ENCODE measurements at places on chromosomes 6 and 20.

DNA sequence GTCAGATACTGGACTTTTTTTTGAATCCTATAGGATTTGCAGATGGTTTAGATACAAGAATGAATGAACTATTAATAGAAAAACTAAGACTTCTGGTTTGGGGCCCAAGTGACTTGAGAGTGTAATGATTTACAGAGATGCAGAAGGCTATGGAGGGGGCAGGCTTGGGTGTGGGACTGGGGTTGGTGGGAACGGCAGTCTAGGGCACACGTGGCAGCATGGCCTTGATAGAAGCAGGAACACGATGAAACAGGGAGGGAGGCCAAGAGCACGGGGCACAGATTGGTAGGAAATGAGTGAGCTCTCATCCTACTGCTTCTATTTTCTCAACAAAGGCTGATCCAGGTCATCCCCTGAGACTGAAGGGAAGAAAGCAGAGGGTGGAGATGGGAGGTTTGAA, 3.4 kb upstream of the UST start:
- DNase-seq = no peak

- DNase-seq = no peak
These were observed 57.1 kb upstream of the HDDC2 start for GRCh38 chr6:125358898-125359297.

GRCh38 chr6:141029908-141030307, 1102.8 kb upstream of the GJE1 start:
- no peak for DNase-seq

- DNase-seq = no peak
These were observed at the start of gene RAET1E for GRCh38 chr6:149897855-149898744. RAET1E (minus strand) TSS chr6:149898113; CDS start chr6:149890901, 7,212 bp downstream.

- peak; percentile 73 for DNase-seq
These were observed 148.3 kb downstream of the GPX5 start for GRCh38 chr6:28673787-28674671.

DNA sequence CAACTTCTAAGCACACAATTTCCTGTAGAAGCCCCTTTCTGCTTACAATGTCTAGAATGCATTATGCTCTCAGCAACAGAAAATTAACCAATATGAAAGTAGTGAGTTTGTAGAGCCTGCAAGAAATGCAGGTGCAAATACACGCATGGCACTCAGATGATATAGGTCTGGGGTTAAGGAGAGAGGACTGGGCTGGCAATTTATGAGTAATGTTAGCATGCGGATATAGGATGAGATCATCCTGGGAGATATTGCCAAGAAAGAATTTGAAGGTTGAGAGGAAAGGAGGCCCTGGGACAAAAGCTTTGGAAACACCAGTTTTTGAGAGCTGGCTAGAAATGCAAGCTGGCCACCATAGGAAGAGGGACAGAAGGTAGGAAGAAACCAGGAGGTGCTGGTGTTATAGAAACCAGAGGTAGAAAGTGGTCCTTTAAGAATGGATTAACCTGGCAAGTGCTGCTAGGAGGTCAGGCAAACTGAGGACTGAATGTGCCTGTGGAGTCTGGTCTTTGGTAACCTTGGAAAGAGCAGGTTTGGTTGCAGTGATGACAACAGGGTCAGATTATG, 183.2 kb upstream of the MYLIP start:
- peak; percentile 69 for DNase-seq

DNA sequence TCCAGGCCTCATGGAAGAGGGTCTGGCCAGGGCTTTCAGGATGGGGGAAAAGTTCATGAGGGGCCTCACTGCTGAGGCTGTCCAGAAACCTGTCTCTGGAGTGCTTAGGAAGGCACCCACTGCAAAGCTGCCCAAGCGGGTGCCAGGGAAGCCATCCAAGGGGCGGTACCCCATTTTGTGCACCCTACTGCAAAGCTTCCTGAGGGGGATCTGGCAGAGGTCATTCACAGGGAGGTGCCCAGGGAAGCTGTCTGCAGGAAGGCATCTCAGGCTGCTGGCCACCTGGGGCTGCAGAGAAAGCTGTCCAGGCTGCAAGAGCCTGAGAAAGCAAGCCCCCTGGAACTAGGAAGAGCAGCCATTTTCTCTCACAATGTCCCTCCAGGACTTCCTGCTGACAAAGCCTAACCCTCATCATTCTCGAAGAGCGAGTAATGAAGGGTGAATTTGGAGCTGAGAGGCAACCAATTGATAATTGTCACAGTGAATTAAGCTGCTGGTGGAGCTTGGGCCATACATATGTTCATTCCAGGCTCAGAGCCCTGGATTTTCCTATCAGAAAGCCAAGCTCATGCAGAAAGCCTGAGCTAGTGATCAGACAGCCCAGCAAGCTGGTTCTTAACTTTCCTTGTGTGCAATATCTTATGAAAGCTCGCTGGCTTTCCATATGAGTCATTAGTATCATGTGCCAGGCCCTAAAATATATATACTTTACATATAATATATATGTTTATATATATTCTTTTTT, 62.2 kb upstream of the SLC22A16 start:
- peak; percentile 14 for DNase-seq

DNA sequence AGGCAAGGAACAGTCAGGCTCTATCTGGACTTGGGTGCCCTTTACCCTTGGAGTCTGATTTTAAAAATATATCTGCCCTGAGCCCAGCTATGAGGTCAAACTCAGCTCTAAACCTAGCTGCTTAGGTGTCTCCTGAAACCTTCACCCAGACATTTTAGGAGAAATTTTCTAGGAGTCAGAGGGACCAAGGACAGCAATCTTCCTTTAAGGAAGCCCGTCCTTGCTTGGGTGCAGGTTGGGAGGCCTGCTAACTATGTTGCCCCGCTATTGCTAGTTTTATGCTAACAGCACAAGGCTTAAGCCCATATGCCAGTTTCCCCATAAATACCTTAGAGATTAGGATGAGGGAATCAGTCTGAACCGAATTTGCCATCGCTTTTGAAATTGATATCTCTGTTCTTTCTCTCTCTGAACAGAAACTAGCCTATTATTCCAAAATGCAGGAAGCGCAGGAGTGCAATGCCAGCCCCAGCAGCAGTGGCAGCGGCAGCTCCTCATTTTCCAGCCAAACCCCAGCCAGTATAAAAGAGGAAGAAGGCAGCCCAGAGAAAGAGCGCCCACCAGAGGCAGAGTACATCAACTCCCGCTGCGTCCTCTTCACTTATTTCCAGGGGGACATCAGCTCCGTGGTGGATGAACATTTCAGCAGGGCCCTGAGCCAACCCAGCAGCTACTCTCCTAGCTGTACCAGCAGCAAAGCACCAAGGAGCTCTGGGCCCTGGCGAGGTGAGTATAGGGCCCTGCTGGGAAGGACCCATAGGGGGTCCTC, 2.6 kb downstream of the VGLL2 start:
- DNase-seq = no peak

DNA sequence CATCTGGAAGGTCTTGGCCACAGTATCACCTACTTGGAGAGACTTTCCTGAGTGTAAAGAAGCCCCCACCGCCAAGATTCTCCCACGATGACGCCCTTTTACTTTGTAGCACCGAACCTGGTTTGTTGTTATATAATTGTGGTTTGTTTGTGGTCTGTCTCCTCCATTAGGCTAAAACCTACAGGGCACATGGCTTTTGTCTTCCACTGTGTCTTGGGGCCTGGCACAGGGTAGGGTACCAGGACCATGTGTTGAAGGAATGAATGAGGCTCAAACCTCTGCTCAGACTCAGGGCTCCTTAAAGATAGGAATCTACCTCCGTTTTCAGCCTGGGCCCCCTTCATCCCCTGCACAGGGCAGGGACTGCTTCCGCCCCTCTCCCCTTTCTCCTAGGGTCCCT, 59.4 kb upstream of the CCDC167 start:
- no peak for DNase-seq

DNA sequence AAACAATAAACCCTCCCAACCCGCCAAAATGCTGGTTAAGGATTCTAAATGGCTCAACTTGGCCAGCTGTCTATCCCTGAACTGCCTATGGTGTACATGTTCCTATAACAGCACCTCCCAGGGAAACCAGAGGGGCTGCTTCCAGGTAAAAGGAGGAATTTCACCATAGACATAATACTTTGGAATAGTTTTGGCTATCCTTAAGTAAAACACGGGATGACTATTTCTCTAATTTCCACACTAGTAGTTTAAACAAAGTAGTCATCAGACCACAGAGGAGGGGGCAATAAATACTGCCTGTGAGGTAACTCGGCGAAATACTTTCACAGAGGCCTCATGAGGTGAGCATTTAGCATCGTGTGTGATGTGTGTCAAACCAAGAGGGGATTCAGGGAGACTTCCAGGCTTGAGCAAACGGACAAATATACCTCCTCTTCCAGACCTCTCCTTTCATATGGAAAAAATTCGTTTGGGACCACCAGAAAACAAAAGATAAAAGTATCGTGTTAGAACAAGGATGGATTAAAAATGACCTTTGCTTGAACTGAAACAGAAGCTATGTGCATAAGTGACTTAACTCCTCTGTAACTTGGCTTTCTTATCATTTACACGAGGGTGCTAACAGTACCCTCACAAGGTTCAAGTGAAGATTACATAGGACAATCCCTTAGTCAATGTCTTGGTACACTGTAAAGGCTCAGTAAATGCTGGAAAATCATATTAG, 1.0 kb upstream of the XRN2 start:
- peak; percentile 10 for DNase-seq

GRCh38 chr6:43708860-43709653, 21.5 kb upstream of the MRPS18A start:
- DNase-seq = peak; percentile 55

DNA sequence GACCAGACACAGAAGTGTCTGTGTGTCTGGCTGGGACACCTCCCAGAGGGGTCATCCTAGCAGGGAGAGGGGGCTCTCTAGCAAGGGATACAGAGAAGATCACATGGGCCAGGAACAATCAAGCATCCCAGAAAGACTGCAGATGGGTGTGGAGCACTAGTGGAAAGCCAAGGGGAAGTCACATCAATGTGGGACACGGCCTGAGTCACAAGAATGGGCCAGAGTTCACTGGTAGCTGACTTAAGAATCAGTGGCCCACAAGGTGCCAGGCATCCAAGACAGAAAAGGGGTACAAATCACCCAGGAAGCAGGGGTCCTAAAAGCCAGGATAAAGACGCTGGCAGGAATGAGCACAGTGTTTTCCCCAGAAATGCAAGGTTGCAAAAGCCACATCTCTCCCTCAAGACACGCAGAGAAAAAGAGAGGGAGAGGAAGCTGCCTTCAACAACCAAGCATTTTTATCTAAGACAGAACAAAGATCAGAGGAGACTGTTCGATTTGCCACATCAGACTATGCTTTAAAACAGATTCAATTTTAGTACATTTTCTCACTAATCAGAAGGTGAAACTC, 113.6 kb upstream of the DST start:
- DNase-seq = no peak

- DNase-seq = no peak
These were observed 91.9 kb upstream of the EYA2 start for GRCh38 chr20:46802722-46803121.

GRCh38 chr6:34246563-34247391, 2.0 kb downstream of the SMIM29 start:
- no peak for DNase-seq

GRCh38 chr6:85421181-85421580, 28.7 kb upstream of the NT5E start:
- no peak for DNase-seq

GRCh38 chr6:3714111-3714510, 37.4 kb downstream of the PXDC1 start:
- no peak for DNase-seq

- DNase-seq = no peak
These were observed 32.5 kb upstream of the MCUR1 start for GRCh38 chr6:13846841-13847240.

- no peak for DNase-seq
These were observed 447.4 kb downstream of the PKHD1 start for GRCh38 chr6:51640021-51640420.

DNA sequence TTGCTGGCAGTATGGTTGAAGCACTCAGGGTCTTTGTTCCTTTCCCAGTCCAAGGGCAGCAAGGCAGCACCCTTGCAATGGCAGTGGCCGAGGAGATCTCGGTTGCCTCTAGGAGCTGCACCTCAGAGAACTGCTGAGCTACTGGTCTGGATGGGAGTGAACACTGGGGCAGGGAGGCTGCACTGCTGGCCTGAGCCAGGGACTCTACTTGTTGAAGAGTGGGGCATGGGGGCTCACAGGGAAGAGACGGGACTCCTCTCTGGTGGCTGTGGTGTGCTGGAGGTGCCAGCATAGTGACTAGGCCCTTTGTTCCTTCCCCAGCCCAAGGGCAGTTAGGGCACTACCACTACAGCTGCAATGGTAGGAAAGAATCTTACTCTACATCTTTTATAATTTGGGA, 203.0 kb downstream of the ZDHHC14 start:
- no peak for DNase-seq

DNA sequence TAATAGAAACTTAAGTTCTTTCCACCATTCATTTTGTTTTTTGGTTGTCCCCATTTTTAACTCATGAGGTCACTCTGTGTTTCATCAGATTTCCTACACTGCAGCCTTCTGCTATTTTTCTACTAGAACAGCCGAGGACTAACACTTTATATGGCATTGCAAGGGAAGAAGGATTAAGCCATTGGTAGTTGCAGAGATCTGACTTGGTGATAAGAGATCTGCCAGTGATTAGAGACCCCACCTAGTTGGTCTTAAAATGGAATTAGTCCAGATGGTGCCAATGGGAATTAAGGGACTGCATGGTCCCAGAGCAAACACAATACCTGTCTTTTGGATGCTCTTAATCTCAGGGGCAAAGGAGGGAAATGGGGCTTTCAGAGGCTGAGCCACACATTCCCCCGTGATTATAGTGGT, 125.5 kb upstream of the TMEM170B start:
- DNase-seq = peak; percentile 78

DNA sequence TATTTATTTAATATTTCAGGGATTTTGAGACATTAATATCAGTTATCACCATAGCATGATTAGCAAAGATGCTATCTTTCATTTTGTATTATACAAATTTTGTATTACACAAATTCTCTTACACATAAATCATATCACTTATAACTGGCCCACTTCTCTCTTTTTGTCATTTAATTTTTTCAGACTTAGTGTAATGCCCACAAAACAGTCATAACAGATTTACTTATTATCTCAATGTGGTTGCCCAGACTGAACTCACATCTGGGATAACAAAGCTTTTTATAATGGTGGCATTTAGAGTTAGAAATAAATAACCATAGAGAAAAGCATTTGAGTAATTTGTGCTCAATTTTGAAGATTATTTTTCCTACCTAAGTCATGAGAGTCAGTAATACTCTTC, 148.3 kb downstream of the TFAP2B start:
- no peak for DNase-seq

DNA sequence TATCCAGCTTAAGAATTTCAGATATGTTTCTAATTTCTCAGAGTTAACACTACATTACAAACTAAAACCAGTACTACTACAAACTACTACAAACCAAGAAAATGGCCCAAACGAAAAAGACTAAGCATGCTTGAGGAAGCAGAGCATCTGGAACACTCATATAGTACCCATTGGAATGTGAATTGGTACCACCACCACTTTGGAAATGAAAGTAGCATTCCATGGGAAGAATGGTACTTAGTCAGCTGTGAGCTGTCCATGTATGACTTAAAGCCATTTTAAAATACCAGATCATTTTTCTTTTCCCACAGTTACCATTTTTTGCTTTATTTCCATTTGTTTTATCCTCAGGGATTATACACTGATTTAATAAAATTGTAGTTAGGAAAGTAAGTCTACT, 30.5 kb downstream of the FBXO9 start:
- peak; percentile 24 for DNase-seq

- DNase-seq = no peak
These were observed 689 bp upstream of the COL20A1 start for GRCh38 chr20:63292292-63292701.

GRCh38 chr20:7828437-7828836, 111.8 kb downstream of the HAO1 start:
- DNase-seq = peak; percentile 16
